ENCODE measurements at places on chromosomes 2 and 18.
A peak's percentile ranks its signal among the peaks of the same experiment; 100 is the strongest.

DNA sequence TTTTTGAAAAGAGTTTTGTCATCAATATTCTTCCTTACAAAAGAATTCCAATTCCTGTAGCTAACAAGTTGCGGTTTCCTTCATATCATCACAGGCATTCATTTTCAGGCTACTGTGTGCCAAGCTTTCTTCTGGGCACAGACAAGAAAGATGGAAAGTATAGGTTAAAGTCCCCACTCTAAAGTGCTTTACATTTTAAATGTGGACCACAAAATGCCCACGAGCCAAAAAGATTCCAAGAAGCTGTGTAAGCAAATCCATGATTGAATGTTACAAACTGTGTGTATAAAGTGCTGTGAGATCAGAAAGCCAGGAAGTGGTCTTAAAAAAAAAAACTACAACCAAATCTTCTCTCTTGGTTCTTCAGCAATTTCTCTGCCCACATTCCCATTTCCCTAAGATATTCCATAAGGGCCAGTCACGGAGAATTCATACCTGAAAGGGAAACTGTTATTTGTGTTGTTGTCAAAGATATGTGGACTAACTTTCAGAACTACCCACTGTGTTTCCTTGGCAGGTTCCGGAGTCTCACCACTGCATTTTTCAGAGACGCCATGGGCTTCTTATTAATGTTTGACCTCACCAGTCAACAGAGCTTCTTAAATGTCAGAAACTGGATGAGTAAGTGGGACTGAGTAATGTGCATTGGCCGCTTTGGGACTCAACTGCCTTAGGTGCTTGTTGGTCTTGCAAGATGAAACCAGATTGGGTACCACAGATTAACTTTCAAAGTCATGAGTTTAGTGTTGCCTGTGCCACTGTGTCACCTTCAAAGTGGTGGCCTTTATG is 55.7 kb downstream of the RAB27B start:
- no peak for DNase-seq

GRCh38 chr2:108554528-108554927 is 20.3 kb downstream of the LIMS1 start:
- no peak for DNase-seq

- no peak for DNase-seq
These were observed 37.4 kb upstream of the RAPGEF4 start for GRCh38 chr2:172698041-172698863.

- DNase-seq, result no peak
These were observed 42.4 kb downstream of the TMEM237 start for GRCh38 chr2:201600906-201601305.

GRCh38 chr2:156339110-156339847 is 6.8 kb upstream of the NR4A2 start:
- peak; percentile 24 for DNase-seq
